ENCODE measurements at places on chromosomes 3 and 15.

DNA sequence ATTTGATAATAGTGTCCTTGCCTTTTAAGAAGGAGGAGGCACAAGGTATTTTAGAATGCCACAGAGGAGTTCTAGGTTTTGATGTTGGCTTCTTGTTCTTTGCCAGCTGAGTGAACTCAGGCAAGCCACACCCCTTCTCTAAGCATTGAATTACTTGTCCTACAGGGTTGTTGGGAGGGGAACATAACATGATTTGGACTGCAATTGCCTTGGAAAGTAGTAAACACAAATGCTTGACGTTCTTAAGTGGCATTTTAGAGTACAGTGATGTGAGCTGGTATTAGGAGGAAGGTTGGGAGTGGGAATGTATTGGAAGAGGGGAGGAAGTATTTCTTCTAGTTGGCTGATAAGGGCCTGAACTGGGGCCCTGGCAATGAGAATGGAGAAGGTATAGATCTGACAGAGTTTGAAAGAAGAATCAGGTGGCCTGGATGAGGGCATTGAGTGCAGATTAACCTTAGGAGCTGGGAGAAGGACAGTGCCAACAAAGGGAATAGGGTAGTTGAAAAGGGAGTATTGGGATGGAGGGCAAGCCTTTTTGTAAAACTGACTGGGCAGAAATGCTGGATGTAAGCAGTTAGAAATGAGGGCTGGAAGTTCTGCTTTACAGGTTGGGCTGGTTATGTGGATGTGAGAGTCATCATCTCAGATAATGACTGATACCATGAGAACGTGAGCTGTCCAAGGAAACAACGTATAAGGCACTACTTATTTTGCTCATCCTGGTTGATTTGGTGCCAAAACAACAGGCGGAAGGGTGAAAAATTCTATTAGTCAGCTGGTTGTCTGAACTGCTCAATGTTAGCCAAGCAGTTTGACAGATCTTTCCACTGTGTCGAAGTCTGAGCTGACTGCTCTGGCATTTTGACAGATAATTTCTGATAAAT lies 16.7 kb downstream of the KAT2B start:
- no peak for DNase-seq

DNA sequence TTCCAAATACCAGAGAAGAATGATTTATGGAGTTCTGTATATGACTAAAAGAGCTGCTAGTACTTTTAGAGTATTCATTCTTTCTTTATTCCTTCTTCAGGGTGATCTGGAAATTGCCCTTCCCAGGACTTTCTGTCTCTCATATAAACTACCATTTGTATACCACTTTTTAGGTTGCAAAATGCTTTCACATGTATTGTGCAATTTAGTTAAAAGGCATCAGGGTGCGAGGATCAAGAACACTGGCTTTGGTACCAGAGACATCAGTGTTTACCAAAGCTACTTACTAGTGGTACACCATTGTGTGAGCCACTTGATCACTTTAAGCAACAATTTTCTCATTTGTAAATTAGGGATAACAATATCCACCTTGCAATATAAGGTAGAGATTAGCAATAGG lies 251.4 kb downstream of the TIGIT start:
- no peak for DNase-seq

DNA sequence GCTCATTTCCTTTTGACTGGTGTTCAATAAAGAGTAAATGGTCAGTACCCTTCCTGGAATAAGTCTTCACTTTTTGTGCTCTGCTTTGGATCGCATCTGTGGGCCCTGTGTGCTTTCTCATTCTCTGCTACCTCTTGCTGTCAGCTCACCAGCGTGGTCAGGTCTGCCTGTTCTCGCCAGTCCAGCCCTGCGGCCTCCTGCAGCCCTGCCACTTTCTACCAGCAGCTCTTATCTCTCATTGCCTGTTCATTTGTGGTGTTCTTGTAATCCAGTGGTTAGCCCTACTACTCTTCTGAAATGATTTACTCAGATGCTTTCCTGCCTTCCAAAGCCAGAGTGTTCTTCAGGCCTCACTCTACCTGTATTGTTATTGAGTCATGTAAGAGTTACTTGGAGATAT lies 54.8 kb downstream of the CHCHD6 start:
- DNase-seq = no peak

GRCh38 chr15:70411143-70411863 lies 313.6 kb upstream of the TLE3 start:
- no peak for DNase-seq

GRCh38 chr3:190538288-190538687 lies 24.4 kb downstream of the IL1RAP start:
- no peak for DNase-seq

DNA sequence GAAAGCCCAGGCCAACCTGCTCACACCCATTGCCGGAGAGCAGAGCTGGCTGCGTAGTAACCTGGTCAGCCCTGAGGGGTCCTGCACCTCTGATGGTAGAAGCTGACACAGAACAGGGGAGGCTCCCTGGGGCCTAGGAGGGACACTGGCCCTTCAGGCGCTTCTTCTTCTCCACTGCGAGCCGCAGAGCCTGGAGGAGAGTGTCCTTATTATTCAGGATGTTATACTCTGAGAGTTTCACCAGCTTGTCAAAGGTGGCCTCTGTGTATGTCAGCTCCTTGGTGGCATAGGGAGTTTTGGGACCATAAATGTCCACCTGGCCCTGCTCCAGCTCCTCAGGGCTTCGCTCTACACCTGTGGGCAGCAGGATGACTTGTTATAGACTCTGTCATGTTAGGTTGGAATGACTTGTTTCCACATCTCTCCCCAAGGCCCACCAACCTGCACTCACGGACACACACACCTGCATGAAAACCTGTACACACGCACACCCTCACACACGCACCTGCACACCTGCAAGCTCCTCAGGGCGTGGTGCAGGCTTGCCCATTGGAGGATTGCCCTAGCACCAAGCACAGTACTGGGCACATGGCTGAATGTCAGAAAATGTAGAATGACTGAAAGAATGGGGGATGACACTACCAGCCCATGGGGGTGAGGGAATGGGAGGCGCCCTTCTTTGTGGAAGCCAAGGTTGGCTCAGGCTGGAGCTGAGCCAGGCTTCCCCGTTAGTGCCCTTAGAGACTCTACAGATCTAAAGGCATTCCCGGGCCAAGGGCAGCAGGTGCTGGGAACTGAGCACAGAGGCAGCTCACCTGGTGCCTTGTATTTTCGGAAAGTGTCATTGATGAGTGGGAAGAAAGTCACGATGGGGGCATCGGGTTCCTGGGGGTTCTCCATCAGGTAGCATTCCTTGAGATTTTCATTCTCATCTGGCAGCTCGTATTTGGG lies 11.5 kb upstream of the EHD4 start:
- no peak for DNase-seq

DNA sequence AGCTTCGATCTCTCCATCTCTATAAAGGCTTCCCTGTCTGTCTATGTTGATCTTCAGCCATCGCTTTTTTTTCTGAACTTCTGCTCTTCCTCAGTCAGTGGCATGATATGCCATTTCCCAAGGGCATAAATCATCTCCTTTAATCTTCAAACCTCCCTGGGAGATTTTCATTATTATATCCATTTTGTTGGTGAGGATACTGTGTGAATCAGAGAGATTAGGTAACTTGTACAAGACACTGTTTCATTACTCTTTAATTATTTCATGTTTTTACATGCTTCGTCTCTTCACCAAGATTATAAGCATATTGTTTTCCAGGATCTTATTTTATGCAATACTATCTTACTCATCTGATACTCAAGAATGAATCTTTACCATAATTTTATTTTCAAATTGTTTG lies 124.8 kb upstream of the ATP11B start:
- DNase-seq = no peak
